ENCODE measurements at places on chromosomes 16 and 17.

GRCh38 chr17:43439041-43439440, 40.2 kb downstream of the ARL4D start:
- no peak for DNase-seq

- DNase-seq = no peak
Measured at GRCh38 chr16:54062361-54063278, 224.0 kb downstream of the IRX3 start.

GRCh38 chr16:68083861-68084503, 1.2 kb upstream of the NFATC3 start:
- DNase-seq = no peak

DNA sequence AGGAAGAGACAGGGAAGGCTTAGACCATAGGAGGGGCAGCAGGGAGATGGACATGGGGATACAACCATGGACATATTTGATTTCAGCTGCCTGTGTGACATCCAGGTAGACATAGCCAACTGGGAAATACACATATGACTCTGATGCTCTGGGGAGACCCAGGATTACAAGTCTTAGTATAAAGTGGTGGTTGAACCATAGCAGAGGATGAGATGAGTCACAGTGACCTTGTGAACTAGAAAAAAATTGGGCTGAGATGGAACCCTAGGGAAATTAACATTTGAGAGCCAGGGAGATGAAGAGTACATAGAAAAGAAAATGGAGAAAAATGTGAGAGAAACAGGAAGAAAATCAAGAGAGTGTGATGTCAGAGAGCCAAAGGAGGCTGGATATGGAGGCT, 10.2 kb downstream of the MARCHF10 start:
- DNase-seq = no peak

DNA sequence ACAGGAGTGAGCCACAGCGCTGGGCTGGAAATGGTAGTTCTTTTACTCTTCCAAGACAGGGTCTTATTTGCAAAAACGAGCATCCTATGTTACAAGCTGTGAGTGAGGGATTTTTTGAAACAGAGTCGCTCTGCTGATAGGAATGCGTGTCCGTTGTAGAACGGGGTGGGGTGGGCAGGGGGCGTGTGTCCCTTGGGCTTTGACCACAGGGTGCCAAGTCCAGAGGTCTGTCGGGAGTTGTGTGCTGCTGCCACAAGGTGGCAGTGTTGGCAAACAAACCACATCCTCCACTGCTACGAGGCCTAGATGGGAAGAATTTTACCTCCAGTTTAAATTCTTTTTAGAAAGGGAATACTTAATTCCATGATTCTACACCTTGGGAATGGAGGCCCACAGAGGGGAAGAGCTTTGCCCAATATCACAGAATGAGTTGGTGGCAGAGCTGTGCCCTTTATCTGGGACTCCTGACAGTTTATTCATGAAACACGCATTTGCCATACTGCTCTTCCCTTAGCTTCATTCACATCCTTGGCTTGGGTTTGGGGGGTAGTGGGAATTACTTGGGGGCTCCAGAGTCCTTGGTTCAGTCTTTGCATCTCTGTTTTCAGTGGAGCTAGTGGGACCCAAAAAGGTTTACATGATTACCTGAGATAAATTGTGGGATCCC, 30.6 kb upstream of the ETV4 start:
- DNase-seq = peak; percentile 85

GRCh38 chr17:64492481-64493109, 4.3 kb downstream of the POLG2 start:
- peak; percentile 27 for DNase-seq

- DNase-seq = no peak
Measured at GRCh38 chr17:35252651-35253050, 9.8 kb downstream of the SLFN5 start.

- DNase-seq = peak; percentile 41
Measured at GRCh38 chr17:17682293-17682736, 1.1 kb downstream of the RAI1 start.

DNA sequence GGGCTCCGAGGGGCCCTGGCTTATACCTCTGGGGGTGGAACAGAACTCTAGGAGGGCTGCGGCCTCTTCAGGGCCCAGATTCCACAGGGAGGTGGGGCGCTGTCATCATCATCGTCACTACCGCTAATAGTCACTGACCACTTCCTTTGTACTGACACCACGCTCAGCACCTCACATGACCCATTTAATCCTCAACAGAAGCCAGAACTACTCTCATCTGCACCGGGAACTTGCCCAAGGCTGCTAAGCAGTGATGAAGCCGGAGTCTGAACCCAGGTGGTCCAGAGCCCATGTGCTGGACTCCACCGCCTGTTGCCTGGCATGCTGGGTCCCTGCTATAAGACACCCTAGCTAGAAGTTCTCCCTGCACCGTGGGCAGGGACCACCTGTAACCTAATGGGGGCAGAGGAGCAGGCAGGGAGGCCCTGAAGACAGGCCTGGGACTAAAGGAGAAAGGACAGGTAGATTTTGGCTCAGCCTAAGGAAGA, 12.0 kb downstream of the UNC13D start:
- DNase-seq = no peak

DNA sequence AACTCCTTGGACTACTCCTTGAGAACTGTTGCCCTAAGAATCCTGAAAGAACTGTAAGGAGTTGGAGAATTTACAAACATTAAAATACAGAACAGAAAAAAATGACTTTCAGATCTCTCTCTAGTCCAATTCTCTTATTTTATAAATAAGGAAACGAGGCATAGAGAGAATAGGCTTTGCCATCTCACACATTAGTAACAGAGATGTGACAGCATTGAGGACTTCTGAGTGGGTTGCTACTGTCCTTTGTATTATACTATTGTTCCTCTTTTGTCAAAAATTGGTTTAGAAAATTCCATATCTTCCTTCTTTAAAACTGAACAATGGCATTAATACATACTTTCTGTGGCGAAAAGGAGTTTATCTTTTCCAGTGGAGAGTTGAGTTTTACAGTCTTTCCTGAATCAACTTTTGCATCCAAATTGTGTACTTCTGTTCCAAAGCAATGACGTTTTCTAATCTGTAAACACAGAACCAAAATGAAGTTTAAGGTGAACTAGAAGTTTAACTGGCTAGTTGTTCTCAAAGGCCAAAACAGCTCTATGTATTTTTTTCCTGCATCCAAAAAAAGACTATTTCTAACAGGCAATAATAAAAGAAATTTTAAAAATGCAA, 16.5 kb downstream of the BRIP1 start:
- DNase-seq = no peak

DNA sequence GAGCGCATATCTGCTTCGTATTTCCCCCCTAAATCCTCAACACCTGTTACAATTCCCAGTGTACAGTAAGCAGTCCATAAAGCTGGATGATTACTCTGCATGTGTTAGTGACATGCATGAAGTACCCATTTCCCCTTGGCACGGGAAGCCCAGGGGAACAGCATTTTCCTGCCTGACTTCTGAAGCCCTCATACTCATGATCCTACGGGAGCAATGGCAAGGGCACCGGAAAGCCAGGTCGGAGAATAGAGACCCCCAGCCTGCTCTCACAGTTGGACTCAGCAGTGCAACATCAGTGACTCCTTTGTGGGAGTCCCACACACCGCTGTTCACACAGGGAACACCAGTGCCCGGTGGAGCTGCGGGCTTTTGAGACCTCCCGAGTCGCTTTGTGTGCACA, 336.9 kb downstream of the CDH13 start:
- DNase-seq = no peak

DNA sequence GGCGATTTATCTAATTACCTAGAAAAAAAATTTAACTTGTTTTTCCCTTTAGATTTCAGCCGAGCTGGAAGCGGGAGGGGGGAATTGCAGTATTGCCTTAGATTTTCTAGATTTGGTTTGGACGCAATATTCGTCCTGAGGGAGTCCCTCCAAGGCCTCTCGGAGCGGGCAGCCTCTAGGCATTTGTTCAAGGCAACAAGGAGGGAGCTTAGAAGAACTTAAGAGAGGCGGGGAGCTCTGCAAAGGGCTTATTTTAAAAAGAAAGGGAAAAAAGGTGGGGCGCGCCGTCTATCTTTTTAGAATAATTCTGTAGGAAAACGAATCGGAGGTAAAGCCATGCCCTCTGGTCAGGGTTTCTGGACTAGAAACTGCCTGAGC, 407 bp upstream of the TMEM94 start:
- no peak for DNase-seq

DNA sequence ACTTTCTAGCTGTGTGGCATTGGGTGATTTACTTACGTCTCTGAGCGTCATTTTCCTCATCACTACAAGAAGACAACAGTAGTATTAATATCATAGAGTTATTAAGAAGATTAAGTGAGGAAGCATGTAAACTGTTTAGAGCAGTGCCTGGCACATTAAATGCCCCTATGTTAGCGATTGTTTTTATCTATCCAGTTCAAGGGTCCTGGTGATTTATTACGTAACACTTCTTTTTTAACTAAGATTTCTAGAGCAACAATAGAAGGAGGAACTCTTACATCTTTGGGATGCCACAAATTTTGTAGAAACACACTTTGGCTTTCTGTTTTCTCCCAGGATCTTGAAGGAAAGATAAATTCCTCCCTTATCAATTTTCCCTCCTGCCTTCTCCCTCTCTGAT, 3.3 kb upstream of the GAS7 start:
- no peak for DNase-seq

GRCh38 chr17:13735444-13735843, 133.7 kb upstream of the HS3ST3A1 start:
- peak; percentile 75 for DNase-seq

DNA sequence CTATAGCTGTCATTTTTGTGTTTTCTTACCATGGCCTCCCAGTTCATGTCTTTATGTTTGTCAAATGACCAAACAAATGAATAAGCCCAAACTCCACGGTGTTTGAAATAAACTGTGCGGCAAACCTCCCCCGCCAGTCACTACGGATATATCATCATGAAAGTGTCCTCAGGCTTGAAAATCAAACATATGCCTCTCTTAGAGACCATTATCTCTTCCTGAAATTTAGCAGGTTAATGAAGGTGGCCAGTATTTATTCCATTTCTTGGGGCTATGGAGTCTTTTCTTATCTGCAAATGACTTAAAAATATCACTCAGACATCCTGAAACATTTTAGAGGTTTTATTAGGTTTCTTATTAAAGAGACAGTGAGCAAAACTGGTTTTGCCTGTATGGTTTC, 610.3 kb upstream of the CDH5 start:
- no peak for DNase-seq
